ENCODE measurements at places on chromosomes 7 and 10.

- no peak for DNase-seq
Measured at GRCh38 chr10:51910189-51910588, 210.8 kb upstream of the CSTF2T start.

DNA sequence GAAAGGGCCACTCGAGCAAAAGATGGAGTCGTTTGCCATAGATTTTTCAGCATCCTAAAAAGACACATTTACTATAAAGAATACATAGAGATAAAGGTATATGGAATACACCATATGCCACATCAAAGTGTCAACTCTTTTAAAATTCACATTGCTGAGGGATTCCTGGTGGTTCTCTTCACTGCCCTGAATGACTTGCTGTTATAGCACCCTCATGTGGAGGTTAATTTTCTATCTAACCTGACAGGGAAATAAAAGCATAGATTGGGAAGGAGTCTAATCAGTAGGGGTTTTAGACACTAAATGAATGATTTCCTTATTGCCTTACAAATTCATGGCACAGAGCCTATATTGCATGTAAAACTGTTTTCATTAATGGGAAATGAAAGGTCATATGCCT, 25.9 kb downstream of the DNAH11 start:
- no peak for DNase-seq

- DNase-seq, result no peak
Measured at GRCh38 chr10:116073510-116073909, 199.5 kb downstream of the GFRA1 start.

DNA sequence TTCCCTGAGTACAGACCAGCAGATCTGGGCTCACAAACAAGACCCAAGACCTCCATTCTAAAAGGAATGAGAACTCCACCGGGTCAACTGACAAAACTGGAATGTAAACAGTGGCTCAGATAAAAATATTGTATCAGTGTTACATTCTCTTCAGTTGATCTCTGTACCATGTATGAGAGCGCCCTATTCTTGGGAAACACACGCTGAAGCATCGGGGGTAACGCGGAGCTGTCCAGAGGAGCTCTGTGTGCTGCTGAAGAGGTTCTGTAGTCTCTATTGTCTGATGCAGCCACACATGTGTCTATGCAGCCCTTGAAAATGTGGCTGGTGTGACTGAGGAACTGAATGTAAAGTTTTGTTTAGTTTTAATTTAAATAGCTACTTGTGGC, 39.7 kb downstream of the HIPK2 start:
- no peak for DNase-seq

DNA sequence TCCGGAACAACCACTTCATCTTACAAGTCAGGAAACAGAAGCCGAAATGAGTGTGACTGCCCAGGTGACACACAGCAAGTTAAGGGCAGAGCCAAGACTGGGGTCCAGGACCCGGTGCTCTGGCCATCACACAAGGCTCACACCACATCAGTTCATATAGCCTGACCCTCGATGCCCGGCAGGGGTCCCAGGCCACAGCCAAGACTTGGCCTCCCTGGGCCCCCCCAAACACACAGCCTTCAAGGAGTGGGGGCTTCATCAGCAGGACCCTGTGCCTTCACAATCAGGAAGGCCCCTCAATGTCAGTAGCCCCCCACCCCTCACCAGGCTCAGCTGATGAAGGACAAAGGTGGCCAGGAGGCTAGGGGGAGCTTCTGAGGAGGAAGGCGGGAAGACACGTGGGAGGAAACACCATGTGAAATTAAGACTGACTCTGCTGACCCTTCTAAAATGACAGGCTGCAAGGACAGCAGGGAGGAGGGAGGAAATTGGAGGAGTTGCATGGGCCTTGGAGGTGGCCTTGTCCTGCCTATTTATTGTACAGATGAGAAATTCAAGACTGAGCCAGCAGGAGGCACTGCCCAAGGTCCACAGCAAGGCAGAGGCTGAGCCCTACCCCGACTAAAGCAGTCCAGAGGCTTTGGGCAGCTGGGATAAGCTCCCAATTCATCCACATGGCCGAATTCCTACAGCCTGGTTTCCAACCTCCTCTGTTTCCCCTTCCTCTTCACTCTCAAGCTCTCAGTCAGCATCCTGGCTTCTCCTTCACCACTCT, 216.1 kb upstream of the ZMIZ1 start:
- no peak for DNase-seq

- no peak for DNase-seq
Measured at GRCh38 chr10:24157567-24157966, 51.4 kb upstream of the KIAA1217 start.

- no peak for DNase-seq
Measured at GRCh38 chr7:135800560-135800959, 51.9 kb upstream of the FAM180A start.

- DNase-seq, result no peak
Measured at GRCh38 chr10:45580371-45581215, 92.0 kb downstream of the ZFAND4 start.

DNA sequence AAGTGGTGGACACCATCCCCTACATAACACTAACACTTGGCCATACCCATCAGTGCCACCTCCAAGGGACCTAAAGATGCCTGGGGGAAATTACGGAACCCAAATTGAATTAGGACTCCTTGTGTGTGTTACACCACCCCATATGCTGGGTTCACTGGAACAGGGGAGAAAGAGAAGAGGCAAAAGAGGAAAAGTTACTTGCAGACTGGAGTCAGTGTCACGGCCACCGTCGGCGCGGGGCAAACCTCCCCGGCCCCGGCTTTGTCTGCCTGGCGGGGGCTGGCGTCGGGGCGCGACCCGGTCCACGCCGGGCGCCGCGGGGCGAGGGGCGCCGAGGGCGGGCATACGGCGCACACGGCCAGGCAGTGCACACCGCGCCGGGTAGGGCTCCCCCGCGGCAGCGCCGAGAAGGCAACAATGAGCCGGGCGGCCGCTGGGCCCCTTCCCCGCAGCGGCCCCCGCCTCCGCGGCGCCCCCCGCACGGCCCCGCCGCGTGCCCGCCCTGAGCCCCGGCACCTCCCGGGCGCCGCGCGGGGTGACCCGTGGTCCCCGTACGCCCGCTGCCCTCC, 171.1 kb downstream of the FAM107B start:
- DNase-seq, result no peak

- no peak for DNase-seq
Measured at GRCh38 chr10:97914171-97914836, 64.7 kb downstream of the GOLGA7B start.

DNA sequence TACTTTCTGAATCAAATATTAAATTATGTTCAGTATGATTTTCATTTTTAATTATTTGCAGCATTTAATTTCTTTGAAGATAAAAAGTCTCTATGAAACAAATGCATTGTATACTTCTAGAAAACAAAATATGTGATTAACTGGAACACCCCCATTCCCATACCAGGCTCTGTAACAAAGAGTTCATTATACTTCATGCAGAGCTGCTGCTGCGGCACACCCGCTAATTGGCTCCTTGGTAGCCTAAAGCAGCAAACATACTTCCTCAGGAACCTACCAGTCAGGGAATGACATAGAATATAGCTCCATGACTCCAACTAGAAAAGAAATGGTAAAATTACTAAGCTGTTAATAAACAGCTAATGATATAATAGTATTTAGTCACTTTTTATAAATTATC, 19.3 kb downstream of the RAB11FIP2 start:
- no peak for DNase-seq

GRCh38 chr7:112086496-112087254, 119.5 kb downstream of the DOCK4 start:
- DNase-seq, result no peak

GRCh38 chr10:7491949-7492659, 81.3 kb upstream of the SFMBT2 start:
- no peak for DNase-seq

GRCh38 chr10:77944519-77944918, 18.0 kb upstream of the DLG5 start:
- DNase-seq, result no peak

GRCh38 chr10:113274176-113274829, 278.6 kb upstream of the HABP2 start:
- no peak for DNase-seq

GRCh38 chr10:132229834-132230556, 43.2 kb downstream of the DPYSL4 start:
- DNase-seq, result no peak

DNA sequence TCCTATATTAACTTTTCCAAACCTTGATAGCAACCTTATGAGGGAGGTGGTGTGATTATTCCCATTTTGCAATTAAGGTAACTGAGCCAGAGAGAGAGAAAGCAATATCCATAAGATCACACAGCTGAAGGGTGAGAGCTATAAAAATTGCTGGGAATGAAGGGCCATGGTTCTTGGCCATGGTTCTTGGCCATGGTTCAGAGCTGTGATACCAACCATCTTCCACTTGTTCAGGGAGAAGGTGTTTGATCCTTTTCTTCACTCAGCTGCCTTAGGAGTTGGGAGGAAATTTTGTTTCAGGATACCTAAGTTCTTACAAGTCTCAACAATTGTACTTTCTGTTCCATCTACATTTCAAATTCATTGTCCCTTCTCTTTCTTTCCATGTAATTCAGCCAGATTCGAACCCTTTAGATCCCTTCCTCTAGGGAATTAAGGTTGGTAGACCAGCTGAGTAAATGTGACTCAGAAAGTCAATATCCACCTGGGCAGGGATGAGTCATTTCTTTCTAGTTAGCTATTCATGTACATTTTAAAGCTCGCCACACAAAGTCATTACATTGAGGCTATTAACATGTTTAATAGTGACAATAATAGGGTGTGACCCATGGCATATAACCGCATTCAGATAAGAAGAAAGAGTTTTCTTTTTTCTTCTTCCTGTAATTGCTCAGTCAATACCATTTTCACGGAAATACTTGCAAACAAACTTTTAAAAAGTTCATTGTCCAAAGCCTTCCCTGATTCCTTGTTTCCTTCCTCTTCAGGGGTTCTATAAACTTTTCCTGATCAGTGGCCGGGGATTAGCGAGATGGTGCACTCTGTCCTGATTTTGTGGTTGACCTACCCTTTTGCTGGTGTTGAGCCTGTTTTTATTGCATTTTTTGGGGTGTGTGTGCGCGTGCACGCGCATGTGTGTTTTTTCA, 143.4 kb downstream of the TCF7L2 start:
- DNase-seq, result no peak

- no peak for DNase-seq
Measured at GRCh38 chr7:81676105-81676811, 93.6 kb downstream of the HGF start.

DNA sequence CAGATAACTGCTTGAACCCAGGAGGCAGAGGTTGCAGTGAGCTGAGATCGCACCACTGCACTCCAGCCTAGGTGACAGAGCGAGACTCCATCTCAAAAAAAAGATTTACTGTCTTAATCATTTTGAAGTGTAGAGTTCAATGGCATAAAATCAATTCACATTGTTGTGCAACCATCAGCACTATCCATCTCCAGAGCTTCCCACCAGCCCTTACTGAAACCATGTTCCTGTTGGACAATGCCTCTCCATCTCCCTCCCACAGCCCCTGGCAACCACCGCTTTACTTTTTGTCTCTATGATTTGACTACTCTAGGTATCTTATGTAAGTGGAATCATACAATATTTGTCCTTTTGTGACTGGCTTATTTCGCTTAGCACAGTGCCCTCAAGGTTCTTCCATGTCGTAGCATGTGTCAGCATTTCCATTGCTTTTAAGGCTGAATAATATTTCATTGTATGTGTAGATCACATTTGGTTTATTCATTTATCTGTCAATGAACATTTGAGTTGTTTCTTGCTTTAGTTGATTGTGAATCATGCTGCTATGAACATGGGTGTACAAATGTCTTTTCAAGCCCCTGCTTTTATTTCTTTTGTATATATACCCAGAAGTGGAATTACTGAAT, 33.1 kb downstream of the NACAD start:
- DNase-seq, result no peak

DNA sequence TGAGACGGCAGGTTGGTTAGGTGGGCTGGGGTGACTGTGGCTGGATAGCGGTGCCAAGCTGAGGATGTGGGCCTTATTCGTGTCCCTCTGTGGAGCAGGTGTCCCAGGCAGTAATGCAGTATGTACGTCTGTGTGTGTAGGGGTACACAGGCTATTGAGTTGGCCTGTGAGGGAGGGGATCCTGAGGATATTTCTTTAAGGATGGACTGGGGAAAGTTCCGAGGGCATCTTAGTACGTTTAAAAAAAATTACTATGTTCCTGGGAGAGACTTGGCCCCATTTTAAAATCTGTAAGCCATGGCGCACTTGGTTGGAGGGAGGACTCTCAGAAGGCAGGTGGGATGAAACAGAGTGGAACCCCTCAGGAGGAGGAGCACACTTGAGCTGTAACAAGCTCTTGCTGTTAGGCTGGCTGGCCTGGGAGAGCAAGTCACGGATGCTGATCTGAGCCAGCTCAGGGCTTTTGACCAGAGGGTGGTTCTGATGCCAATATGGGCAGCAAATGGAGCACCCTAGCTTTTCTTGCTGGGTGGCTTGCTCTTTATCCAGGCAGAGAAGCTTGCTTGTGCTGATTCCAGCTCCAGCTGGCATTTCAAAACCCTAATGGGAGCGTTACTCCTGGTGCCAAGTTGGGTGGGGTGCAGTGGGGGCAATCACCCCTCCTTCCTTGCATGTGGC, 765 bp downstream of the WBP1L start:
- DNase-seq, result no peak

GRCh38 chr7:25861601-25862260, 290.3 kb upstream of the NFE2L3 start:
- DNase-seq, result no peak

DNA sequence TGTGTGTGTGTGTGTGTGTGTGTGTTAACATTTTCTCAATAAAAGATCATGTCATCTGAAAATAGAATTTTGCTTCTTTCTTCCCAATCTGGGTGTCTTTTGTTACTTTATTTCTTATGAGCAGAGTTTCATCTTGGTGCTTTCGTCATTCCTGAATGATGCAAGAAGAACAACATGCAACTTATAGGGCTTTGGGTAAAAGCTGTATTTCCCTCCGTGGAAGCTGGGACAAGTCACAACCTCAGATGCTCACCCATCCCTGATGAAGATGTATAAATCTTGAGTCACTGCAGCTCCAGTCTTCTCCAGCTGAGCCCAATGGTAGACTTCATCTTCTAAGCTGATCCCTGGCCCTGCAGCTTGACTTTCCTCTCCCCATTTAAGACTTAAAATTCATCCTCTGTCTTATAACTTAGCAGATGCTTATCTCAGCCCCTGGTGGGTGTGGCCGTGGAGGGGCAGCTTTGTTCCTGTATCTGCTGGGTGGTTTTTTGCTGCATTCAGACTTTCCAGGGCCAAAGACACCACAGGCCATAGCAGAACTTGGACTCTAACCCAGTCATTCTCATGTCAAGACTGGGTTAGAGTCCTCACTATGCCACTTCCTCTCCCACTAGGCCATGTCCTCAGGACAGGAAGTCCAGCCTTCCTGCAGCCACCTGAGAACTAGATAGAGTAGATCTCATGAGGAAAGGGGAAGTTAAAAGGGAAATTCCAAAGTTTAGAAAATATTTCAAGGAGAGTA, 356.4 kb downstream of the TNS3 start:
- DNase-seq, result no peak

GRCh38 chr10:64081947-64082482, 560.8 kb downstream of the REEP3 start:
- DNase-seq, result no peak

DNA sequence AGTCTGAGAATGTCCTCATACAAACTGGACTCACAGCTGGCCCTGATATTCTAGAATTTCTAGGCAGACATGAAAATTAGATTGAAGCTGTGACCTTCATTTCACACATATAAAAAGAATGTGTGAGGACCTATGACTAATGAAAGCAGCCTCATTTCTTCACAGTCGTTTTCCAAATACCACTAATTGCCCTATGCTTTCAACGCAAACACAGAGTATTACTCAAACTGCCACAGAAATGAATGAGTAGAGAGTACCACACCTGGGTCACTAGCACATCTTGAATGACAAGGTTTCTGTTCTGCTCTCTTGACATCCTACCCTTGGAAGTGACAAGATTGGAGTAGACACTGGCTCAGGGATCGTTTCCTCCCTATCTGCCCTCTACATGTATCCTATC, 142.4 kb downstream of the C1GALT1 start:
- DNase-seq, result no peak

- no peak for DNase-seq
Measured at GRCh38 chr7:76282344-76283253, 19.9 kb upstream of the HSPB1 start.
